ENCODE measurements at places on chromosomes 16 and 17. TPM values are rescaled to one million over a fixed set of nuclear protein-coding genes. Genes with fewer than 3 reads are reported as not detected.

WNT9B gene
- not detected for total RNA-seq

DHX8 gene
- 39.2 TPM for total RNA-seq

ZNF689 gene
- total RNA-seq, result 7.5 TPM

WIPI1 gene
- 13.1 TPM for total RNA-seq

FOXN1 gene
- total RNA-seq, result 0.06 TPM

DNASE1L2 gene
- total RNA-seq, result 0.95 TPM

ABCC11 gene
- 0.22 TPM for total RNA-seq

MTSS2 gene
- 91.6 TPM for total RNA-seq

CRYM gene
- 2.1 TPM for total RNA-seq

EPN3 gene
- 0.19 TPM for total RNA-seq

SBK1 gene
- 0.28 TPM for total RNA-seq

MYH1 gene
- total RNA-seq, result not detected

EFCAB13 gene
- total RNA-seq, result 1.9 TPM

TEX19 gene
- total RNA-seq, result 0.39 TPM

TNFSF13 gene
- total RNA-seq, result 0.70 TPM

TBC1D3 gene
- total RNA-seq, result 0.07 TPM

DNAJC7 gene
- total RNA-seq, result 113 TPM

WFIKKN2 gene
- not detected for total RNA-seq

EPX gene
- not detected for total RNA-seq

ETV4 gene
- 57.5 TPM for total RNA-seq

ACBD4 gene
- total RNA-seq, result 8.2 TPM

ZSCAN10 gene
- not detected for total RNA-seq

NOG gene
- total RNA-seq, result 0.78 TPM

KRT9 gene
- total RNA-seq, result not detected

C16orf92 gene
- total RNA-seq, result not detected
